A549 (cell line): ENCODE measurements at places on chromosomes 2 and 18. TPM values are rescaled to one million over a fixed set of nuclear protein-coding genes. Genes with fewer than 3 reads are reported as not detected.

TEX44 gene
- not detected in 3 replicates for polyA plus RNA-seq

- DNase-seq, result no peak
These were observed 57.9 kb downstream of the ZNF638 start for GRCh38 chr2:71389384-71390072.

EMILIN2 gene
- 6.1 to 7.8 TPM (median 6.7 TPM) in 3 replicates for polyA plus RNA-seq

- no peak for DNase-seq
These were observed 311.9 kb downstream of the MYCN start for GRCh38 chr2:16252251-16252650.

DNA sequence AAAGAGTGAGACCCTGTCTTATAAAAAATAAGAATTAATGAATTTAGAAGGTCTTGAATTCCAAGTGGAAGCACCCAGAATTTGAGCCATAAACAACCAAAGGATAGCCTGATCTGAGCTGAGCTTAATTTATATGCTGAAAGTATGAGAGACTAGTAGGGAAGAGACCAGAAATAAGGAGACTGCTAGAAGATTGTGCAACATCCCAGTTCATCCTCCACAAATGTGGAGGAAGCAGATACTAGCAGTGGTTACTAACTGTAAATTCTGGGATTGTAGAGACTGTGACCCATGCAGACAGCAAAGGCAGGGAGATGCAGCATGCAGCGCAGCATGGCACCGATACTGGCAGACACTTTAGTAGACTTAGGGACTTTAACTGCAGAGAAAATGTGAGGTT is 1.5 kb upstream of the SULT1C2 start:
- DNase-seq, result no peak

SGO2 gene
- polyA plus RNA-seq, result 14.4 to 16.8 TPM (median 15.2 TPM) in 3 replicates

GRCh38 chr2:160489111-160489510 is 4.5 kb downstream of the RBMS1 start:
- no peak for DNase-seq

DNA sequence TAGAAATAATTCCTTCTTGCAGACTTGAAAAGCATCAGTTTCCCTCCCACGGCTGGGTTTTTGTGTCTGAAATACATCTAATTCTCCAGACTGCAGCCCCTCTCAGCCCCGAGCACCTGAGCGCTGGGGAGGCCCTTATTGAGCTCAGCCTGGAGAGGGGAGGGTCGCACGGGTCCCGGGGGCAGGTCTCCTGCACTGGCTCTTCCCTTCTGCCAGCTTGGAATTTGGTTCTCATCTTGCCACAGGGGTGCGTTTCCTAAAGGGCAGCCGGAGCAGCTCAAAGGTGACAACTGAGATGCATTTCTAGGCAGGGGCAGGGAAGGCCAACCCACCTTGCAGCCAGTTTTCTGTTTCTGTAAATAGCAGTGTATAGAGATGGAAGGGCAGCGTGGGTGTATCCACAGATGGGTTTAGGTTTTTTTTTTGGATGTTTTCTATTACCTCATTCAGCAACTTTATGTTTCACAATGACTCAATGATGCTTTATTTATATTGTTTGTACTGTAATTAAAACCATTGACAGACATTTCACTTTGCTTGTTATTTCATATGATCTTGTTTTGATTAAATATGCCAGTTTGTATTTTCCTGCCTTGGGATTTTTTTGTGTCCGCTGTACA is 37.0 kb downstream of the GBX2 start:
- no peak for DNase-seq

OTOF gene
- 0.05 to 0.18 TPM (median 0.08 TPM) in 3 replicates for polyA plus RNA-seq

PLGLB2 gene
- polyA plus RNA-seq, result 0.51 to 0.76 TPM (median 0.59 TPM) in 3 replicates

DNA sequence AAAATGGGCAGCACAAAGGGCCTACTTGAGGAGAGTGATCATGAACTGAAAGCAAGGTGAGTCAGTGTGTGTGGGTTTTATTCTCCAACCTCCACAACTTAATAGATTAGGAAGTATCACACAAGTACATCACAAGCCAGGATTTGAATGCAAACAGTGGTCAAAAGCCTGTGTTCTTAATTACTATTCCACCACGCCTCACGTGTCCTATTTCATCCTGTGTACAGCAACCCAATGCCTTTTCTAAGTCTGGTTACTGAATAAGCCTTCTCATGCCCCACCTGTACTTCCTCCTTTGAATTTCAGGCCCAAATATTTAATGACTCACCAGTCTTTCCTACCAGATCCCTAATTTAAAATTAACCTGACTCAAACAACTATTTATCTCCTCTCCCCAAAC is 755.7 kb upstream of the SLC8A1 start:
- DNase-seq, result no peak

GRCh38 chr2:201953880-201954279 is 79.8 kb upstream of the FZD7 start:
- no peak for DNase-seq

- DNase-seq, result no peak
These were observed 42.8 kb upstream of the THUMPD2 start for GRCh38 chr2:39821871-39822270.

DNA sequence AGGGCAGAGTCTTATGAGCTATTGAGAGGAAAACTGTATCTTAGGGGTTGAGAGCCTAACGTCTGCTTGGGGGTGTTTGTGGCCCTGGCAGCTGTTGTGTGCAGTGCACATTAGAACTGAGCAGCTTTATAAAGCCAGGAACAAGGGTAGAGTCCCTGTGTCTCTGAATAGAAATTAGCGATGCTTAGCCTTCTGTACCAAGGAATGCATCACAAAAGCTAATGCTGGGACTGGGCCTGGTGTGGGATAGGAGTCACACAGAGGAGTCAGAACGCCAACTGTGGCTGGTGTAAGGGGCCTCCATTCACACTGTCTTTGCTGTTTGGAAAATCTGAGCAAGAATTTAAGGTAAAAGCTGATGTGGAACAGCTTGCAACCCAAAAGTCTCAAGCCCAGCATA is 283.2 kb downstream of the SOX11 start:
- DNase-seq, result no peak

GRCh38 chr2:39068299-39069135 is 52.3 kb downstream of the SOS1 start:
- no peak for DNase-seq

DNA sequence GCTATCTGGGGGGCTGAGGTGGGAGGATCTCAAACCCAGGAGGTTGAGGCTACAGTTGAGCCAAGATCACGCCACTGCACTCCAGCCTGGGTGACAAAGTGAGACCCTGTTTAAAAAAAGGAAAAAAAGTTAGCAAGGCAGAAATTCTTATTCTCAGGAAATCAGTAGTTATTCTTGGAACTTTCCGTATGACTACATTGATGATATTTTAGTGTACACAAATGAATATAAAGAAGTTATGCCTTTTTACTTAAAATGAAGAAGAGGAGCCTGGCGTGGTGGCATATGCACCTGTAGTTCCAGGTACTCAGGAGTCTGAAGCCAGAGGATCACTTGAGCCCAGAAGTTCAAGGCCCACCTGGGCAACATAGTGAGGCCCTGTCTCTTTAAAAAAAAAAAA is 7.4 kb downstream of the SPDYA start:
- no peak for DNase-seq

- peak; percentile 38 for DNase-seq
These were observed 76.2 kb downstream of the MAP3K20 start for GRCh38 chr2:173151671-173152401.

GRCh38 chr18:47912794-47913585 is 17.5 kb downstream of the SMAD2 start:
- no peak for DNase-seq

MYCN gene
- polyA plus RNA-seq, result not detected in 3 replicates

DNA sequence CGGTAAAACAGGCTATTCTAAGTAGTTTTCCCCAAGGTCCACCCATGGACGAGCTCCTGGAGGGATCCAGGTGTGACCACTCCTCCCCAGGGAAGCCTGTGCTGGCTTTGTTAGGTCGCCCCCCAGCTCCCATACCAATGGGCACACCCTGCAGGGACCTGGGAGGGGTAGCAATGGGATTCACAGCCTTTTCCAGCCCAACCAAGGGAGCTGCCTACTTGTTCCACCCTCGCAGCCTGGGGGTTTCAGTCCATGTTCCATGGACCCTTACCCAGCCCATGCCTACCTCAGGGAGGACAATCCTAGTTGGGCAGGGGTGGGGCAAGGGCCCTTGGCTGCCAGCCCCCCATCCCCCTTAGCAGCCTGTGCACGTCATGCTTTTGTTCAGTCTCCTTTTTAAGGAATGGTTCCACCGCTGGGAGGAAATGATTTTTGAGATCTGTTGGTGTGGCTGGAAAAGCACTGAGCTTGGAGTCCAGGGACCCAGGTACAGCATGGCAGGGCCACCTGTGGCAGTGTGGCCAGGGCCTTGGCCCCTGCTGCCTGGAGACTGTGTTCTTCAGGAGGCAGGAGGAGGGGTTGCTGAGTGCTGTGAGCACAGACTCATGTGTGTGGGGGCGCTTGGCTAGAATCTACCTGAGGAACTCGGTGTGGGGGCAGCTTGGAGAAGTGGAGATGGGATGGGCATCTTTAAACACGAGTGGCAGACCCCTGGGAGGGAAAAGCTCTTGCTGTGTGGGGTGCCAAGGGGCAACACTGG is 166.8 kb downstream of the TWIST2 start:
- no peak for DNase-seq

GRCh38 chr2:217064234-217065011 is 204.6 kb upstream of the TNP1 start:
- DNase-seq, result no peak

- DNase-seq, result no peak
These were observed 439.7 kb downstream of the RIT2 start for GRCh38 chr18:42675810-42676209.

D2HGDH gene
- polyA plus RNA-seq, result 16.5 to 18.8 TPM (median 18.5 TPM) in 3 replicates
